ENCODE measurements at places on chromosomes 5 and 9.

- DNase-seq = no peak
These were observed 412.9 kb downstream of the ZSWIM6 start for GRCh38 chr5:61744690-61745619.

- no peak for DNase-seq
These were observed 12.5 kb upstream of the ZSWIM6 start for GRCh38 chr5:61319388-61320146.

DNA sequence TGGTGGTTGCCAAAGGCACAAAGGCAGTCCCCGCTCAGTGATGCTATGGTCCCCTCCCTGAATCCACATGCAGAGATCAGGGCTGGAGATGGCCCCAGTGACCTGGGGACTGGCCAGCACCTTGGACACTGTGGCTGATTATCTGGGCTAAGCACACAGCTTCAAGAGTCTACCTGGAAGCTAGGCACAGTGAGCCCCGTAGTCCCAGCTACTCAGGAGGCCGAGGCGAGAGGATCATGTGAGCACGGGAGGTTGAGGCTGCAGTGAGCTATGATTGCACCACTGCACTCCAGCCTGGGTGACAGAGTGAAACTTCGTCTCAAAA, 8.3 kb upstream of the SCGB3A1 start:
- DNase-seq = no peak

DNA sequence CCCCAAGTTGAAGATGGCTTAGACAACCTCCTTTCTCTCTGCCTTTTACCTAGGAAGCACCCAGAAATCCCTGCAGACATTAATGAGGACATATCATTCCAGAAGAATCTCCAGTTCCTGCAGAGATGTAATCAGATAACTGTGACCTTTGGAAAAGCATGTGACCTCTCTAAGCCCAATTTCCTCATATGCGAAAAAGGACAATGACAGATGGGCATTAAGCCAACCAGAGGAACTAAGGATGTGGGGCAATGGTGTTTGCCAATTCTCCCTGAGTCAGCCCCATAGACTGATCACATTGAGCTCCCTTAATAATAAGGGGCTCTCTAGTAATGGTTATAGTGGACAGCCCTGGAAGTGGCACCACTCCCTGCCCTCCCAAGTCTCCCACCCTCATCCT, 10.1 kb upstream of the FOXI1 start:
- no peak for DNase-seq

- DNase-seq = no peak
These were observed 1378.7 kb upstream of the C9orf72 start for GRCh38 chr9:28951945-28952344.

GRCh38 chr5:54705994-54706653, 188.6 kb downstream of the SNX18 start:
- DNase-seq = no peak

- DNase-seq = no peak
These were observed 114.0 kb downstream of the ADAMTS2 start for GRCh38 chr5:179231309-179231708.

DNA sequence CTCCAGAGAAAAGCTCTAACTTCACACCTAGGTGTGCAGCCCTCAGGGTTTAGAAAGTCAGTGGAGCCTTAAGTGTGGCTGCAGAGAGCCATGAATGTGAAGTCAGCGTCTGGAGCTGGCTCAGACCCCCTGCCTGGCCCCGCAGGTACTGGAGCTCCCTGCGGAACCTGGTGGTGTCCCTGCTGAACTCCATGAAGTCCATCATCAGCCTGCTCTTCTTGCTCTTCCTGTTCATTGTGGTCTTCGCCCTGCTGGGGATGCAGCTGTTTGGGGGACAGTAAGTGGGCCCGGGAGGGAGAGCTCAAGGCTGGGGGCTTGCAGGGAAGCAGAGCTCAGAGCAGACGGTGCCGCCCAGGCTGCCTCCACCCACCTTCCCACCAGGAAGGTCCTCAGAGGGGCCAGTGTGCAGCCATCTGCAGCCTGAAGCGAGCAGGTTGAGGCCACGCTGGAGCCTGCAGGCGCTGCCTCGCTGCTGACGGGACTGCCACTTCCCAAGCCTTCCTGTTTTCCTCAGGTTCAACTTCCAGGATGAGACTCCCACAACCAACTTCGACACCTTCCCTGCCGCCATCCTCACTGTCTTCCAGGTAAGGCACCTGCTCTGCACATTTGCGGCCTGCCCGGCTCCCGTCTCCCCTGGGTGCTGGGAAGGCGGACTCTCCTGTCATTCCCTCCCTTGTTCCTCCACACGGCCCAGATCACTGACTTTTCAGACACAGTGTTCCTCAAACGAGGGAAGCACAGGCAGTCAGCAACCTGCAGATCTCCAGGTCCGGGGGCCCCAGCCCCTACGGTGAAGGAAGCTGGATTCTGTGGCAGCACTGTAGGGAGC, 108.9 kb downstream of the CACNA1B start:
- no peak for DNase-seq

DNA sequence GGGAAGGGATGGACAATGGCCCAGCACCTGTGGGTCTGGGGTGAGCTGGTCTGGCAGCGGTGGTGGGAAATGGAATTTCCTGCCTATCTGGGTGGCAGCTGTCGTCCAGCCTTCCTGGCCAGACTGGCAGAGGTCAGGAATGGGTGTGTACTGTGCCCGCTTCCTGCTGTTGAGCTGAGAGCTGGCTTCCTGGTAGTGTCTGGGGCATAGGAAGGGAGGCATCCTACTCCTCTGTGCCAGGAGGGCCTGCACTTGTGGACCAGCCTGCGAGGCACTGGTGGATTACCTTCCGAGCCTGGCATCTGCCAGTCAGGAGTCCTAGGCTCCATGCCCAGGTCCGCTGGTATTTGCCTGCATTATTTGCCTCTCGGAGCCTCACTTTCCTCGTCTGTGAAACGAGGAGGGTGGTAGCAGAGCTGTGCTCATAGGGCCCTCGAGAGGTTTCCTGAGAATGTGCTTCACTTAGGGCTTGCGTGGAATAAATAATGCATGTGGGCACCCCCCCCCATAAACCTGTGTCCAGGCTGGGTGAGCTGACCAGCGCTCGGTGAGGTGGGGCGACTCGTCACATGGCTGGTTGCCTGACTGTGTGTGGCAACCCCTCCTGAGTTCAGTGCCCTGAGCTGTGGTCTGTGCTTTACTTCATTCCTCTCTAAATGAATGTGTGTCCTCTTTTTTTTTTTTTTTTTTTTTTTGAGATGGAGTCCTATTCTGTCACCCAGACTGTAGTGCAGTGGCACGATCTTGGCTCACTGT, 47.7 kb downstream of the HMCN2 start:
- no peak for DNase-seq

Data from stimulated activated CD8-positive, alpha-beta memory T cell treated with anti-CD3 and anti-CD28 coated beads, Interleukin-15, amount 100 ng/mL, for 48 hours (primary cell).